Pulmonary artery endothelial cell (primary cell): ENCODE measurements at places on chromosomes 1 and 21. TPM values are rescaled to one million over a fixed set of nuclear protein-coding genes. Genes with fewer than 3 reads are reported as not detected.

VANGL2 gene
- total RNA-seq = not detected in 2 replicates

IBA57 gene
- total RNA-seq = 6.5 and 6.9 TPM in 2 replicates

HNRNPCL1 gene
- total RNA-seq = not detected in 2 replicates

TGFB2 gene
- 6.4 and 7.7 TPM in 2 replicates for total RNA-seq

UBE2Q1 gene
- 34.9 and 39.6 TPM in 2 replicates for total RNA-seq

LRRC38 gene
- total RNA-seq = not detected in 2 replicates

ADAMTS5 gene
- total RNA-seq = not detected in 2 replicates

PKLR gene
- total RNA-seq = not detected in 2 replicates

SLC35D1 gene
- total RNA-seq = 4.2 and 9.1 TPM in 2 replicates

IL10 gene
- not detected in 2 replicates for total RNA-seq

PLEKHM2 gene
- 49.8 and 57.6 TPM in 2 replicates for total RNA-seq

SPRR2B gene
- total RNA-seq = not detected in 2 replicates

HPDL gene
- 4.7 and 7.2 TPM in 2 replicates for total RNA-seq

CTPS1 gene
- 42.6 and 49.1 TPM in 2 replicates for total RNA-seq

SELENBP1 gene
- 9.4 and 11.7 TPM in 2 replicates for total RNA-seq

DNAJC28 gene
- total RNA-seq = 0.79 and 1.2 TPM in 2 replicates

HES4 gene
- total RNA-seq = 9.1 and 17.8 TPM in 2 replicates

VWA1 gene
- total RNA-seq = 1.6 and 1.7 TPM in 2 replicates

OLFML2B gene
- total RNA-seq = 0.13 and 0.28 TPM in 2 replicates

ATP13A2 gene
- 41.6 and 51.7 TPM in 2 replicates for total RNA-seq

TNFRSF1B gene
- total RNA-seq = 21.1 and 26.1 TPM in 2 replicates

HES3 gene
- total RNA-seq = not detected in 2 replicates

OPRD1 gene
- total RNA-seq = not detected in 2 replicates

GSTM4 gene
- 2.5 and 3.3 TPM in 2 replicates for total RNA-seq

CENPF gene
- total RNA-seq = 29.5 and 68.2 TPM in 2 replicates

C1orf87 gene
- total RNA-seq = not detected in 2 replicates

ANKRD65 gene
- 0.07 and 0.14 TPM in 2 replicates for total RNA-seq

CLCA2 gene
- 0.04 and 0.33 TPM in 2 replicates for total RNA-seq

GNG4 gene
- not detected in 2 replicates for total RNA-seq

PAQR7 gene
- total RNA-seq = 5.7 and 7.1 TPM in 2 replicates

NUDT4B gene
- total RNA-seq = 21.8 and 50.6 TPM in 2 replicates

DPT gene
- total RNA-seq = not detected in 2 replicates

TRAF3IP3 gene
- not detected in 2 replicates for total RNA-seq

TP73 gene
- total RNA-seq = under 0.01 TPM in 1 of 2 replicates, not detected in the other

LORICRIN gene
- not detected in 2 replicates for total RNA-seq

EPS8L3 gene
- total RNA-seq = 0.26 TPM in 1 of 2 replicates, not detected in the other

GCSAML gene
- total RNA-seq = not detected in 2 replicates

PALMD gene
- total RNA-seq = 71.1 and 103 TPM in 2 replicates

PDIK1L gene
- 5.9 TPM in 2 replicates for total RNA-seq

TNFSF4 gene
- total RNA-seq = 49.1 and 117 TPM in 2 replicates

LYST gene
- 9.2 and 10.0 TPM in 2 replicates for total RNA-seq

GBP7 gene
- not detected in 2 replicates for total RNA-seq

DDAH1 gene
- total RNA-seq = 45.7 and 60.9 TPM in 2 replicates

CR1 gene
- not detected in 2 replicates for total RNA-seq

VHLL gene
- 0.13 TPM in 1 of 2 replicates, not detected in the other for total RNA-seq

LRRIQ3 gene
- 0.20 and 0.35 TPM in 2 replicates for total RNA-seq

HES2 gene
- total RNA-seq = 18.8 and 38.6 TPM in 2 replicates

GRHL3 gene
- total RNA-seq = not detected in 2 replicates

MRPL24 gene
- total RNA-seq = 56.2 and 66.9 TPM in 2 replicates

MX1 gene
- total RNA-seq = 12.9 and 14.6 TPM in 2 replicates

CHI3L2 gene
- total RNA-seq = not detected in 2 replicates

TCHHL1 gene
- not detected in 2 replicates for total RNA-seq

PDE4DIP gene
- total RNA-seq = 9.6 and 19.7 TPM in 2 replicates
